Stimulated activated CD4-positive, alpha-beta T cell treated with anti-CD3 and anti-CD28 coated beads, Interleukin-4, amount 100 ng/mL, for 1 hour (primary cell): ENCODE measurements at places on chromosomes 13 and 19.

GRCh38 chr19:36215276-36216123 is 594 bp downstream of the ZNF146 start:
- DNase-seq, result peak; percentile 13

DNA sequence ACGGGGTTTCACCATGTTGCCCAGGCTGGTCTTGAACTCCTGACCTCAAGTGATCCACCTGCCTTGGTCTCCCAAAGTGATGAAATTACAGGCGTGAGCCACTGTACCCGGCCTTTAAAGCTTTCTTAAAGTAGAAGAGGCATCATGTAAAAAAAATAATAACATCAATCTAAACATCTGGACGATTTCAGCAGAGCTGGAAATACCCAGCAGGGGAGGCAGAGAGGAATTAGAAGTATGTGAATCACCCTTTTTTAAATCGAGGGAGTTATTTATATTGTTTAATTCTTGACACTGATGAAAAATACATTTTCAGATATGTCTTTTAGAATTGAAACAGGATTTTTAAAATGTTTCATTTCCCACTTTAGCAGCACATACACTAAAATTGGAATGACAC is 37.4 kb upstream of the MTIF3 start:
- no peak for DNase-seq

DNA sequence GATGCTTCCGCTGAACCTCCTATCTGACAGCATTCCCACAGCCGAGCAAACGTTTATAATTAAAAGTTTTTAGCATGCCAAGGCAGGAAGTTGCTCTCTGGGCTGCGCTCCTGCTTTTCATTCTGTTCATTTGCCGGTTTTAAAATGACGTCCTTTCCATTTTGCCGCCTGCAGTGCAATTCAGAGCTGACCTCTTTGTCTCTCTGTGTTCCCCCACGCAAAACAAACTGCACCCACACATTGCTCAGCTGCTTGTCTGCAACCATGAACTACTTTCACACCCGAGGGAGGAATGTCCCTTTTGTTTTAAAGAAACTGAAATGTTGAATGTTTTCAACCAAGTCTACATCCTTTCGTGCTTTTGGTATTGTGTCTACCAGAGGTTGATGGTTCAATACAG is 416.5 kb downstream of the EFNB2 start:
- DNase-seq, result no peak

DNA sequence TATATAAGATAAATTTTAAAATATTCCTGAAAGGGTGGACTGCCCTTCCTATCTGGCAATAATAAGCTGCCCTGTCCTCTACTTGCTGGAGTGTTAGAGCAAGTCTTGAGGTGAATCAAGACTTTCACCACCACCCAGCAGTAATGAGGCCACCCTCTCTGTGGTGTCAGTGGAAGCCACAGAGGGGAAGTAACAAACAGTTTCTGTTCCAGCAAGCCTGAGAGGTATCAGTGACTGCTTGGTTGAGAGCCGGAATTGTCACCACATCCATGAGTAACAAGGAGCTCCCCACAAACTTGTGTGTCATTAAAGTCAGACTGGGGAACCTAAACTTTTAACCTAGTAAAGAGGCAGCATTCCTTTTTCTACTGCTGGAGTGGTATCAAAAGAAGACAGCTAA is 532.7 kb upstream of the SPRY2 start:
- no peak for DNase-seq

- no peak for DNase-seq
Observed at GRCh38 chr19:20162821-20163220, 4.2 kb upstream of the ZNF486 start.

GRCh38 chr13:28817204-28817603 is 2.9 kb upstream of the MTUS2 start:
- DNase-seq, result no peak

DNA sequence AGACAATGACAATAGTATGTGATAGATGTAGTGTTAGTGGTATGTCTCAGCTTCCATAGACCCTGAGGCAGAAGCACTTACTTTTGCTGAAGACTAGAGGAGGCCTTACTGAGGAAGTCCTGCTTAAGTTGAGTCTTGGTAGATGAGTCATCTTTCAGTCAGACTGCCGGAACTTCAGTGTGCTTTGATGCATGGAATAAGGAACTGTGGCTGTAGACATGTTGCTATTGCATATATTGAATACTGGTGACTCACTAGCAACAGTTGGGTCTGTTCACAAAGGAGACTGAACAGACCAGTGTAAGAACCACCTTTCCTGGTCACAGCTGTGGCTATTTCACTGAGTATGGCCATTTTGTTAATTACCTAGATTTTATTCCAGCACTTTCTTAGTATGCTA is 1000.6 kb downstream of the OLFM4 start:
- no peak for DNase-seq

GRCh38 chr13:106121173-106121754 is 414.2 kb downstream of the EFNB2 start:
- DNase-seq, result no peak

DNA sequence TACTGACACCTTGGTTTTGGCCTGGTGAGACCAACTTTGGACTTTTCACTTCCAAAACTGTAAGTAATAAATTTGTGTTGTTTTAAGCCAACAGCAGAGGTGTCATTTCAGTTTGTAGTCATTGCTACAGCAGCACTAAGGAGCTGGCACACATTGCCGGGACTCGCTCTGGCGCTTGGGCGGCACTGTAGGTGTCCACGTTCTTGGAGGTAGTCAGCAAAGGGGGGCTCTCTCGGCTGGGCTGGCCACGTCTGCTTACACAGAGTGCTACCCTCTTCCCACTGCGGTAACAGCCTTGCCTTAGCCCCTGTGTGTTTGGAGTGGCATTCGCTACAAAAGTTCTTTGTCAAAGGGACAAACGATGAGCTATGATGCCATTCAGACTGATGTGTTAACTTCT is 44.7 kb downstream of the HTR2A start:
- no peak for DNase-seq

DNA sequence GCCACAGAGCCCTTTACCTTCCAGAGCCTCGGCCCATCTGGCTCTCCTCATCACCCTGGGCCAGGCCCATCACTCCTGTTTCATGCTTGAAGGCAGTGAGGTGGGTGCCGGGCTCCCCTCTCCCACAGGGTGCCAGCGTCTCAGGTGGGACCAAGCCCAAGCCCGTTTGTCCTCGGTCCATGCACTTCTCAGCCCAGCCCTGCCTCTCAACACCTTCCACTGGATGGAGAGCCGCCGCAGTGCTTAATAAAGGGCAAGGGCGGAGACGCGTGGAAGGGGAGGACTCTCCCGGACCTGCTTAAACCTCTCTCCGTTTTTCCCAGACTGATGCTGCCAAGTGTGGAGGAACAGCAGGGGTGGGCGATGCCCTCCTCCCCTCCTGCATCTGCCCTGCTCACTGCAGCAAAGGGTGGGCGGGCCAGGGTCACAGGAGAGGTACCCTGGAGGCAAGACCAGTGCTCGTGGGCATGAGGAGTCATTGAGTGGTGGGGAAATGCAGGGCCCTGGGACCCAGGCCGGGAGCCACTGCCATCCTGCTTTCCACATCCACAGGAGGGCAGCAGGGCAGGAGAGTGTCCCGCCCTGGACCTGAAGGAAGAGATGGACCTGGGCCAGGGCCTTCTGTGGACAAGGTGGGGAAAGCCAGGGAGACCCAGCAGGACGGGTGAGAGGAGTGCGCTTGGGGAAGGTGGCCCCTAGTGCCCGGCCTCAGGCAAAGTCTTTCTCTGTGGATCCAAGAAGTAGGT is 9.7 kb upstream of the ATP11A start:
- no peak for DNase-seq

DNA sequence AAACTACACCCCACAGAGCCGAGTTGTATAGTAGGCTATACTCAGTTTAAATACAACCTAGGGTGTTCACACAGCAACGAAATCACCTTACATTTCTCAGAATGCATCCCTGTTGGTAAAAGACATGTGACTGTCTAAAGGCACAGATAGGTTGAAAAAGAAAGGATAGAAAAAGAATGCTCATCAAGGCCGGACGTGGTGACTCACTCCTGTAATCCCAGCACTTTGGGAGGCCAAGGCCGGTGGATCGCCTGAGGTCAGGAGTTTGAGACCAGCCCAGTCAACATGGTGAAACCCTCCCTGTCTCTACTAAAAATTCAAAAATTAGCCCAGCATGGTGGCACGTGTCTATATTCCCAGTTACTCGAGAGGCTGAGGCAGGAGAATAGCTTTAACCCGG is 3.8 kb upstream of the IL17D start:
- no peak for DNase-seq

GRCh38 chr13:36158611-36159010 is 27.4 kb upstream of the DCLK1 start:
- DNase-seq, result no peak

GRCh38 chr19:45477713-45478453 is 10.1 kb downstream of the FOSB start:
- DNase-seq, result no peak

- no peak for DNase-seq
Observed at GRCh38 chr13:89610331-89610730, 1737.2 kb upstream of the MIR17HG start.

GRCh38 chr19:3981373-3981735 is 3.9 kb downstream of the EEF2 start:
- no peak for DNase-seq

GRCh38 chr13:47896546-47896945 is 104.5 kb downstream of the SUCLA2 start:
- no peak for DNase-seq
